ENCODE measurements at places on chromosomes 12 and 14.

GRCh38 chr14:20412411-20412810 is 890 bp downstream of the TEP1 start:
- peak overlapping the region; percentile 90 for H3K27ac ChIP-seq
- H3K36me3 ChIP-seq, result no peaks in the 10 kb centered on the region
- H3K4me1 ChIP-seq, result peaks cover 47% of the 10 kb centered on the region

GRCh38 chr14:65241125-65241752 is 138.9 kb upstream of the MAX start:
- no peak for DNase-seq
- peaks cover 13% of the 10 kb centered on the region for H3K4me1 ChIP-seq
- H3K27ac ChIP-seq, result no peak overlapping the region
- no peak overlapping the region for H3K4me3 ChIP-seq
- H3K27me3 ChIP-seq, result no peaks in the 10 kb centered on the region
- no peaks in the 10 kb centered on the region for H3K36me3 ChIP-seq

- peak overlapping the region; percentile 97 for H3K27ac ChIP-seq
- peaks cover 28% of the 10 kb centered on the region for H3K36me3 ChIP-seq
- no peaks in the 10 kb centered on the region for H3K27me3 ChIP-seq
- H3K4me1 ChIP-seq, result peaks cover 92% of the 10 kb centered on the region
- DNase-seq, result peak; percentile 44
- H3K4me3 ChIP-seq, result peak overlapping the region; percentile 86
Observed at GRCh38 chr14:95699412-95699811, 13.2 kb downstream of the TCL1B start.

- peaks cover 4% of the 10 kb centered on the region for H3K27me3 ChIP-seq
- no peaks in the 10 kb centered on the region for H3K4me1 ChIP-seq
- no peaks in the 10 kb centered on the region for H3K36me3 ChIP-seq
- no peak for DNase-seq
- H3K4me3 ChIP-seq, result no peak overlapping the region
Observed at GRCh38 chr12:41983394-41983793, 161.3 kb downstream of the GXYLT1 start.

DNA sequence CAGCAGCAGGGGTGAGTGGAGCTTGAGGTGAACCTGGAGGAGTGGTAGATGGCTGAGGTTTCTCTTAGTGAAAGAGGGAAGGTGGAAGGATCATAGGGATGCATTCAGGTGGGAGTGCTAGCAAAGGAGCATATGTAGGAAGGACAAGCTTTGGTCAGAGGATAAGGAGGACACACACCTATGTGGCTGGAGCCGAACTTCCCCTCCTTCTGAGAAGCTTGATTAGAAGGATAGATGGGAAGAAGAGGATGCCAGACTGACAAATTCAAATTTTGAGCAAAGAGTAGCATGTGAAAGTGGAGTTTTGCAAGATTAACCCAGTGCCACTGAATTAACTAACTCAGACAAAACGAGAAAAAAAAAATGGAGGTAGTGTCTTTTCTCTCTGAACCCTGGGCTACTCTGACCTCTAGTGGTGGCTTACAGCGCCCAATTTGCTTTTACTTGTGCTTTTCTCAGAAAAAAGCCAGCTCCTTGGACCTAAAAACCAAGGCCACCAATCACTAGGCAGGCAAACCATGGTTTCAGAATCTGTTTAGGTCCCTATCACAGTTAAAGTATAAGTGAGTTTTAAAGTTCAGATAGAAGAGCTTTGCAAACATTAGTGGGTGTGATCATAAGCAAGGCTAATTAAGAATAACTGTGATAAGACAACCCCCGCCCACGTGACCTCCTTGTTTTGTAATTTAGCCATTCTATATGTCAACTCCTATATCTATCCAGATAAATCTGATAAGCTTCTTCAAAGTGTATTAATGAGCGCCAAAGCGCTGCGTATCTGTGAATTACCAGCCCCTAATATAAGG is 15.5 kb downstream of the EMP1 start:
- H3K27me3 ChIP-seq, result peaks cover 6% of the 10 kb centered on the region
- no peaks in the 10 kb centered on the region for H3K36me3 ChIP-seq
- DNase-seq, result peak; percentile 61

- no peaks in the 10 kb centered on the region for H3K27me3 ChIP-seq
- DNase-seq, result no peak
- H3K4me3 ChIP-seq, result no peak overlapping the region
Observed at GRCh38 chr12:18706798-18707197, 31.0 kb downstream of the PLCZ1 start.

DNA sequence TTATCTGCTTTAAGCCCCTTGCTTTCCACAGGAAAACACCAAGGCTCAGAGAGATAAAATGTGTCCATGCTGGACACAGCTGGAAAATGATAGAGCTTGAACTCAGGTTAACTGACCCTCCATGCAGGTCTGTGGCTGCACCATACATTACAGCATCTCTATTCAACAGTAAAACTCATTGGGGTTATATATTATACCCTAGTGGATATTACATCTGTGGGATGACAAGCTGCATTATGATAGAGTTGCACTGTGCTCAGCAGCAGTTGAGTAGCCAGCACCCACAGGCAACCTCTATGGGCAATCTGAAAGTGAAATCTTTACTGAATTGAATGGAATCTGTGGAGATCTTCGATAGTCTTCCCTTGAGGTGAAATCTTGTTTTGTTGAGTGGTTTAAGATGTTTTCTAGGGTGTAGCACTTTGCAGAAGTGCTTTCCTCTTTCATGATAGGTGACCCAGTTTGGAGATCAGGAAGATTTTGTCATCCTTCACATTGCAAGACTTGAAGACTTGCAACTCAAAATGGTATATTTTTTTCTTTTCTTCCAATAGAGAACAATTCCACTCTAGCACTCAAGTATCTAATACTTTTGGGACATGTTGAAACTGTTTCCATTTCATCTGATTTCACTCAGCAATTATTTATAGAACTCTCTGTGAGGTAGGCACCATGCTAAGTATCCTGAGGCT is 389.2 kb downstream of the RAD51B start:
- peaks cover 26% of the 10 kb centered on the region for H3K4me1 ChIP-seq
- no peaks in the 10 kb centered on the region for H3K36me3 ChIP-seq

GRCh38 chr14:55373784-55374705 is 37.6 kb downstream of the ATG14 start:
- H3K4me1 ChIP-seq, result peaks cover 6% of the 10 kb centered on the region
- H3K4me3 ChIP-seq, result no peak overlapping the region

DNA sequence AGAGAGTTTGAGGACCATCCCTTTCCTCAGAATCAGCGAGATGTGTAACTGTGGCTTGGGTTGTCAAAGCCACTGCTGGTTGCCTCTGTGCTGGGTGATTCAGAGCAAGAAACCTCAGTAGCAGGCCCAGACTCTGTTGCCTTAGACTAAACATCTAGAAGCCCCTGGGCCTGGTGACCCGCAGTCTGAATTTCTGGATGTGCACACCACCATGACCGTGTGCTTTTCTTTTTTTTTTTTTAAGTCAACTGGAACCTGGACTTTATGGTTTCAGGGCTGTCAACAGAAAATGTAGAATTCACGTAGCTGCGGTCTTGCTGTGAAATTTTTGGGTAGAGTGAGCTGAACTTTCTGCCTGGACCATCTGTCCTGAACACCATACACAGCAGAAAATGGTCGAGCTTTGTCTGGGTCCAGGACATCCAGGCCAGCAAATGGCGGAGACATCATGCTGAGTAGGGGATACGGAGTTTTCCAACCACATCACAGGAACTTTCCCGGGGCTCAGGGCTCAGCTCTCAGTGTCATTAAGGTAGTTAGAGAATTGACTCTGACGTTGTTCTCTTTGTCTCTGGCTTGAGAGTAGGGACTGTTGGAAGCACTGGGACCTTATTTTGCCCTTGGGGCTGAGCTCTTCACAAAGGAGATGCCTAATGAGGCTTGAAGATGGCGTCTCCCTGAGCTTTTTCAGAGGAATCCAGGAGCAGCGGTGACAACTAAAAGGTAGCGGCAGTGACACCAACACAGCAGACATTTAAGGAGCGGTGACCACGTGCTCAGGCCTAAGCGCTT is 23.0 kb upstream of the BATF start:
- DNase-seq, result no peak
- no peaks in the 10 kb centered on the region for H3K27me3 ChIP-seq
- H3K4me3 ChIP-seq, result no peak overlapping the region

DNA sequence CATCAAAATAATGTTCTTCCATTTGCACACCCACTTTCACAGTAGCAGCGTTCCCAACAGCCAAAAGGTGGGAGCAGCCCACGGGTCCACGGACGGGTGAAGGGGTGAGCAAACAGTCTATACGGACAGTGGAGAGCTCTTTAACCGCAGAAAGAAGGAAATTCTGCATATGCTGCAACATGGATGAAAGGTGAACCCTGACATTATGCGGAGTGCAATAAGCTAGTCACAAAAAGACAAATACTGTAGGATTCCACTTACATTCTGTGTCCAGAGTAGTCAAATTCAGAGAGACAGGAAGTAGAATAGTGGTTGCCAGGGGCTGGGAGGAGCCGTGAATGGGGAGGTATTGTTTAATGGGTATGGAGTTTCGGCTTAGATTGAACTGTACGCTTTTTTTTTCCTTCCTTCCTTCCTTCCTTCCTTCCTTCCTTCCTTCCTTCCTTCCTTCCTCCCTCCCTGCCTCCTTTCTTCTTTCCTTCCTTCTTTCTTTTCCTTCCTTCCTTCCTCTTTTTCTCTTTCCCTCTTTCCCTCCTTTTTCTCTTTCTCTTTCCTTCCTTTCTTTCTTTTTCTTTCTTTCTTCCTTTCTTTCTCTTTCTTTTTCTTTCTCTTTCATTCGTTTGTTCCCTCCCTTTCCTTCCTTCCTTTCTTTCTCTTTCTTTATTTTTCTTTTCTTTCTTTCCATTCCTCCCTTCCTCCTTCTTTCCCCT is 15.8 kb upstream of the ANKRD9 start:
- no peaks in the 10 kb centered on the region for H3K27me3 ChIP-seq
- peak overlapping the region; percentile 77 for H3K27ac ChIP-seq
- DNase-seq, result peak; percentile 44
- peak overlapping the region; percentile 92 for H3K4me3 ChIP-seq
- H3K36me3 ChIP-seq, result no peaks in the 10 kb centered on the region

- DNase-seq, result no peak
- no peaks in the 10 kb centered on the region for H3K36me3 ChIP-seq
- H3K4me1 ChIP-seq, result no peaks in the 10 kb centered on the region
- no peak overlapping the region for H3K4me3 ChIP-seq
- H3K27me3 ChIP-seq, result no peaks in the 10 kb centered on the region
- no peak overlapping the region for H3K27ac ChIP-seq
Observed at GRCh38 chr12:90543374-90543773, 411.6 kb downstream of the CCER1 start.

DNA sequence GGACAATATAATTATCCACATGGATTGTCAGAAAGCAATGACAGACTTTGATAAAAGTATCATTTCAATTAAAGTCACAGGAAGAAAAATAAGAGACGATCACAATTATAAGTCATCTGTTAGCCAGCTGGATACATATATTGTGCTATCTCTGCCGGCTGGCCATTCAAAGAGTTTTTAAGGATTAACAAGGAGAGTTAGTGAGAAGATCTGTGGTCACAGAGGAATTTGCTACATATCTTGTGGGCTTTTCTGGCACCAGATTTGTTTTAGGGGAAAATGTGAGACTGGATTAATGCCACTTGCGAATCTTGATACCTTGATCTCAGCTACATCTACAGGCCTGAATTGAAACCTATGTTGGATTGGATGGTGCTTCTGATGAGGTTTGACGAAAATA is 90.9 kb upstream of the MANSC4 start:
- no peak overlapping the region for H3K4me3 ChIP-seq
- DNase-seq, result no peak
- H3K36me3 ChIP-seq, result no peaks in the 10 kb centered on the region
- no peaks in the 10 kb centered on the region for H3K4me1 ChIP-seq
- H3K27me3 ChIP-seq, result no peaks in the 10 kb centered on the region

DNA sequence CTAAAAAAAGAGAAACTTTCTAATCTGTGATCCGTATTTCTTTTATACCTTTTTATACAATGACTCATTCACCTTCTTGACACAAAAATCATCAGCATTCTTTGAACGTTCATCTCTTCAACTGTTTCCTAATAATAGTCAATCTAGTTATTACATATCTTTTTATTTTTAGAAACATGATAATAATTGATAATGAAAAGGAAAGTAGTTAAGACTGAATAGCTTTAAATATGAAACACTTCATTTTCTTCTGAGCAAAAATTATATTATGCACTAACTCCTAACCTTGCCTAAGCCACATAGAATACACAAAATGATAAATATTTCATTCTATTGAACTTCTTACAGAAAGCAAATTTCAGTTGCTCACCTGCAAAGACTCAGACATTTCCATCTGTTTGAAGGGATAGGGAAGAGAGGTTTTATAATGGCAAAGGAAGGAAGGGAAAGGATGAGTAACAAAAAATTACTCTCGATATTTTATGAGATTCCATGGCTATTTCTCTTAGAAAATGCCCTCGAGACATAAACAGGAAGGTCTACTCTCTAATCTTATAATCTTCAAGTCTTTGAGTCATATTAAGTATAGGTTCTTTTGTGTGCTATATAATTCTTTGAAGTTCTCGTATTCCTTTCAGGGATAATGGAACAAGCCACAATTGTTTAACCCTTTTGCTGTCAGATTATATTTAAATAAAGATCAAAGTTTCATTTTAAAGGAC is 7.5 kb upstream of the KLHL42 start:
- H3K4me1 ChIP-seq, result no peaks in the 10 kb centered on the region
- no peaks in the 10 kb centered on the region for H3K27me3 ChIP-seq
- no peaks in the 10 kb centered on the region for H3K36me3 ChIP-seq
- no peak overlapping the region for H3K27ac ChIP-seq
- no peak overlapping the region for H3K4me3 ChIP-seq

GRCh38 chr12:108637222-108637971 is 3.7 kb upstream of the SELPLG start:
- H3K27me3 ChIP-seq, result no peaks in the 10 kb centered on the region
- H3K4me1 ChIP-seq, result peaks cover 92% of the 10 kb centered on the region
- peak overlapping the region; percentile 93 for H3K4me3 ChIP-seq
